ENCODE measurements at places on chromosomes 2 and 18.

DNA sequence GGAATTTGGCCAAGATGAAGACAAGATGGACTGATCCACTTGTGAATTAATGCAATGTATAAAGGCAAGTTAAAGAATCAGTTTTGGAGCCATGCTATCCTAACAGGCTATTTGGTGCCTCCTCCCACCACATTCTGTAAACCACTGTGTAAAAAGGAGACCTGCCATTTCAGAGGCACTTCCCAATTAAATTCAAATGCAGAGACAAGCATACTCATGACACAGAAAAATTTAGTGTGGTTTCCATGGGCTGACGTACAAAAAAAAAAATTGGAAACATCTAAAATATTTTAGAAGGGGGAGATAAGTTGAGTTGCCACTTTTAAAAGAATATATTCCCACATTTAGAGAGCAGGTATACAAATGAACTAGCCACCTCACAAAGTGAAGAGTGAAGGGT, 112.1 kb downstream of the TCF4 start:
- no peak for DNase-seq

- DNase-seq, result no peak
Measured at GRCh38 chr2:226122041-226122440, 677.6 kb downstream of the IRS1 start.

DNA sequence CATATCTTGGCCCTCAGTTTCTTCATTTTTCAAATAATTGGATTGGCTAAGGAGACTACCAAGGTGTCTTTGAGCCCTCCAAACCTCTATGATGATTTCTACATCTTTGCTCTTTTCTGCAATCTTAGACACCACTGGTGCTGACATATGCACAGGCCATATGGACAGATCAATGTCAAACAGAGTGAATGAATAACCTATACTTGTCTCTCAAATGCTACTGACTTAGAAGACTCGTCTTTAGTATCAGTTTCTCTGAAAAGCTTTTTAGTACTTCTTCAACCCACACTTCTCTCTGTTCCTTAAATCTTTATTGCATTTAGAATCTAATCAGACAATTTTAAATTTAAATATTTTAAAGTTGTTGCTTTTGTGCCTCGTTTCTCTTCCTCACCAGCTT, 258.2 kb downstream of the LTBP1 start:
- no peak for DNase-seq

GRCh38 chr2:118325321-118325955, 237.2 kb downstream of the INSIG2 start:
- DNase-seq, result no peak

DNA sequence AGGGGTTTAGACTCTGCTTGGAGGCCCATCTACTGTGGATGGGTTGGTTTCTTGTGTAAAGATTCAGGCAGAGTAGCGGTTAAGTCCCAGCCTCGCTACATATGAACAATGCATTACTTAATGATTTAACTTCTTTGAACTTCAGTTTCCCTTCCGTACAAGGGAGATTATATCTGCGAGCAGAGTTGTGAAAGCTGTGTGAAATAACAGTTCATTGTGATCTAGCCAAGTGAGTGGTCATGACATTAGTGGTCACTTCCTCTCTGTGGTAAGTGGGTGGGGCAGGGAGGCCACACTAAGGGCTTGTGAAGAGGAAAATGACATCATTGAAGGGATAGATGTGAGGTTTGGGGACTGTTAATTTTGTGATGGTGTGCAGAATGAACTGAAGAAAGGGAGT, 14.1 kb upstream of the MEX3C start:
- DNase-seq, result peak; percentile 20

DNA sequence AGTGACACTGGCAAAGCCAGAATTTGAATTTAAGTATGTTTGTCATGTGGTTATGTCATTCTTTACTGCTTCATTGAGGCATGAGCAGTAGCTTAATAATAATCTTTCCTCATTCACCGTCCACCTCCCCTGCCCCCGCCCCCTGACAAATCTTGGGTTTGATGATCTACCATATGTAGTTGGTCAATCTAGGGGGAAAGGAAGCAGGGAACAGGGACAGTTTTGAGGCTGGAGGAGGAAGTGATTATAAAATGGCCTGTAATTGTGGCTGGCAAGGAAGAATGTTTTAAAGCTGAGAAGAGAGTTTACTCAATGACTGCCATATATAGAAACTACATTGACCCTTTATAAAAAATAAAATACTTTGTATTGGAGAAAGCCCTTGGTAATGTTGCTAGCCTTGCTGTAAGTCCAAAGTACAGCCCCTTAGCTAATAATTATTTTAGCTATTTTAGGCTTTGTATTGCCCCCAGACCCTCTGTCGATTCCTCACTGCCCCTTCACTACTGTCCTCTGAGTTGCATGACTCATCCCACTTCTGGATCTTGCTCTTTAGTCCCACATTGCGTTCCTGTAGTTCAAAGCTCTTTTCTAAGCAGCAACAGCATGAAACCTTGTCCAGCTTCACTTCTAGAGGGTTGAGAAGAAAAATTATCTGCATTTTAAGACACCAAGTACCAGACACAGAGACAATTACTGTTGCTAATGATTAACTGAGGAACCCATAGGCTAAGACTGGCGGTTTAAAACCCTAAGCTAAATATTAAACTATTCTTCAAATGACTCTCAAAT, 38.4 kb downstream of the PELI1 start:
- DNase-seq, result no peak

DNA sequence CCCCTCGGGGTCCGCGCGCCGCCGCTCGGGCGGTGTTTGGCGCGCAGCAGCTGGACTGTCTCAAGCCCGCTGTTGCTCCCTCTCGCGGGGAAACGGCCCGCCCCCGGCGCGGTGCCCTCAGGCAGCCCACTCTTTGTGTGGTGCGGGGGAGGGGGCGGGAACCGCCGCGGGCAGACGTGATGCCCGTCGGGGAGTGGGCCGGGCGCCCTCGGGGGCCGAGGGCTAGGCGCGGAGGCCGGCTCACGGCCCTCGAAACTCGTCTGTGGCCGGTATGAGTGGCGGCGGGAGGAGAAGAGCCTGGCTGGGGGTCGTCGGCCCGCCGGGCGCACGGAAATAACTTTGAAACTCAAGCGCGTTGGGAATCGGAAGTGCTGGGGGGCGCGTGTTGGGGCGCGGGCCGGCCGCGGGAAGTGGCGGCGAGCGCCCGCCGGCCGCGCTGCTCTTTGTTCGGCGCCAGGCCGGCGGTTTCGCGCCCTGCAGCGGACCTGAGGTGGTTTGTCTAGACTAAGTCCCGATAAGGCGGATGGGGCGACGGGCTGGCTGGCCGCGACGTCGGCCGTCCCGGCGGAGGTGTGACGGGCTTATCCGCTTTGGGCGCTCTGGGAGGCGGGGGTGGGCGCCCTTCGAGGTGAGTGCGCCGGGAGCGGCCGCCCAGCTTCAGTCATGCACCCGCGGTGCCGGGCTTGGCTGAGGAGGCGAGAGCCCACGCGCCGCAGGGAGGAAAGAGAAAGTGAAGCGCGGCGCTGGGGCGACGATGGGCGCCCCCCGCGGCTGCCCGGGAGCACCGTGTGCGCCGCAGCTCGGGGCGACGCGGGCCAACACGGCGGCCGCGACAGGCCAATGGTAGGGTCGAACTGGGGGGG, 679 bp downstream of the PTMA start:
- peak; percentile 38 for DNase-seq

DNA sequence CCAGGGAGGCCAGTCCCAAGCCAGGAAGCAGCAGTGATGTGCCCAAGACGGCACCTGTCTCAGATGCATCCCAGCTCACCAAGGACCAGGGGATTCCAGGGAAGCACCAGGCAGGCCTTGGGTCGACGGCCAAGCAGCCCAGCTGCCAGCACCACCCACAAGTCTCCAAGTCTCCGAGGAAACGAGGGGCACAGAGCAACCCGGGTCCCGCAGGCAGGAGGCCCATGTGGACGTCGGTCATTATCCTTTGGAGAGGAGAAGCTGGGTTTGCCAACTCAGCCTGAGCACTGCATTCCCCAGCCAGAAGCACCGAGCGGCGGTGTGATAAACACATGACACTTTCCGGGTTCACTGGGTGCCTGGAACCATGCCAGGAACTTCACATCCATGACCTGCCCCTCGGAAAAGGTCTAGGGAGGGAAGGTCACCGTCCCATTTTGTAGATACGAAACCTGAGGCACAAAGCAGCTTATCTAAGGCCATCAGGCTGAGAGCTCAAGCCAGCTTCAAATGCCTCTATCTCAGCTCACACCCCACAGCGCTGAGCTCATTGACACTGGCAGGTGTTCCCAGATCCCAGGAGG, 104.5 kb downstream of the ZNF516 start:
- no peak for DNase-seq

DNA sequence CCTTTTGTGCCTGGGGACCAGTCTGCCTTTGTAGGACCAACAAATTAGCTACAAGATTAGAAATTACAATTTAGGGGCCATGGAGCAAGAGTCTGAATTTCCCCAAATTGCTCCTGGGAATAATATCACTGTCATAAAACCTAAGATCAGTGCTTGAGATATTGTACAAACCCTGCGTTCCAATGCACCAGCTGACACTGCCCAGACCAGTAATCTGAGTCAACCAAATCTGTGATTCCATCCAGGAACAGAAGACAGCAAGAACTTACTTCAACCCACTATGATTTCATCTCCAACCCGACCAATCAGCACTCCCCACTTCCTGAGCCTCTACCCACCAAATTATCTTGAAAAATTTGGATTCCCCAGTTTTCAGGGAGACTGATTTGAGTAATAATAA, 1305.0 kb upstream of the NRXN1 start:
- peak; percentile 16 for DNase-seq

DNA sequence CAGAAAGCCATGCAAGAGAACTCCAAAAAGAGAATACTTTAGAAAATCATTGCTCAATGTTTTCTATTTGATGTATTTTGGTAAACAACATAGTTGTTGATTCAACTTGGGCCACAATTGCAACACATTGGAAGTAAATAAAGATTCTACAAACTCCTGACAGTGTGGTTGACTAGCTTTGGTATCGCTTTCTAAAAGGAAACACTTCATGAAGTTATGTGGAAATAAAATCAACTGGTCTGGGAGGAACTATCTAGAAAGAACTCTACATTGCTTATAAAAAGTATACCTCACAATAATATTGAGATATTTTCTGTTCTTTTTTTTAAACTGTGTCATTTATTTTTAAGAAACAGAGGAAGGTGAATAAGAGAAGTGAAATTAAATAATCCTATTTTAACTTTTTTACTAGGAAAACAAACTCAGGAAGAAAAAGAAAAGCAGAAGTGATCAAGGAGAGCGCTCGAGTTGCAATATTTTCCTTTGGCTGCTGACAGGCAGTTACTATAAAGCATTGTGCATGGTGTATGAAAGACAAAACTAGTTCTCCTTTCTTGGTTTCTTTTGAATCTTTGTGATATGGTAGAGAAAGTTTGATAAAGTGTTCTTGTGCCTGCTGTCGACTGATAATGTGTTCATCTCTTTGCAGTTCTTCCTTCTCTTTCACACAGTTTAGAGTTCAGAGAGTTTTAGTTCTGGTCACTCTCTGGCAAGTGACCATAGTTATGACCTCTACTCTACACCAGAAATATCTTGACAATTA, 3.0 kb downstream of the DHRS9 start:
- DNase-seq, result no peak

DNA sequence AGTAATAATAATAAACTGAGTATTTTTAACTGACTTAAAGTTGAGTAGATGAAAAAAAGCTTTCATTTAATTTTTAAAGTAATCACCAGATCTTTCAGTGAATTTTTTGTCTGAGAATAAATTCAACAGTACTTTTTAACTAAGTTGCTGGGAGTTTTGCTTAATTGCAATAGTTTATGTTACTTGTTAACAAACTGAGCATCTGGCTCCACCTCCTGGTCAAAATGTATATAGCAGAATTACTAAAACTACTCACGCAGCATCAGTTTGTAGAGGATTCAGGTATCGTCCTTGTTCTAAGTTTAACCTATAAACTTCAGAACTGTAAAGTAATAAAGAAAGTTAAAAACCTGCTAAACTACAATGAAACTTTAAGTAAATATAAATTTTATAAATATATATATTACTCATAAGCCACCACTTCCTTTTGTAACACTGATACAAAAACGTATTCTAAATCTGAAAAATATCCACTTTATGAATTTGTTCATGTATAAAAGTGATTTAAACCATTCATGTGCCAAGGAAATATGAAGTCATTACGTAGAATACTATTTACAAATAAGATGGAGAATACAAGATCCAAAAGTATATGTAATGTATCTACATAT, 21.3 kb downstream of the NOL10 start:
- DNase-seq, result peak; percentile 39

- no peak for DNase-seq
Measured at GRCh38 chr18:72871091-72871490, 3.3 kb upstream of the NETO1 start.

Data from HCEC 1CT (cell line).